ENCODE measurements at places on chromosomes 12 and 14.

- no peak for DNase-seq
Observed at GRCh38 chr12:116276652-116277466, 634 bp downstream of the MED13L start.

DNA sequence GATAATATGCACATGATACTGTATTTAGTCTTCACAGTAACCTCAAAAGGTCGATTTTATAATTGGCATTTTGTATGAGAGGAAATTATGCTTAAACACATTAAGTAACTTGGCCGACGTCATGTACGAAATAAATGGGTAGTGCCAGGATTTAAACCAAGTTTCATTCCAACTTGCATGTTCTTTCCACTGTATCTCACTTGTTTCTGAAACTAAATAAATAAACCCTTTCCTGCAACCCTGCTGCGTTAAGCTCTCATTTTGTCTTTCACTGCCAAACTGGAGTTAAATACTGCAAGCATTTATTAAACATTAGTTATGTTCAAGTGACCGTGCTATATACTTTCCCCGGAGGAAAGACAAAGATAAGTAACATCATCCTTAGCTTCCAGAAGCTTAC is 293.9 kb upstream of the PRKD1 start:
- DNase-seq, result no peak

GRCh38 chr14:85090681-85091080 is 439.3 kb upstream of the FLRT2 start:
- DNase-seq, result no peak

DNA sequence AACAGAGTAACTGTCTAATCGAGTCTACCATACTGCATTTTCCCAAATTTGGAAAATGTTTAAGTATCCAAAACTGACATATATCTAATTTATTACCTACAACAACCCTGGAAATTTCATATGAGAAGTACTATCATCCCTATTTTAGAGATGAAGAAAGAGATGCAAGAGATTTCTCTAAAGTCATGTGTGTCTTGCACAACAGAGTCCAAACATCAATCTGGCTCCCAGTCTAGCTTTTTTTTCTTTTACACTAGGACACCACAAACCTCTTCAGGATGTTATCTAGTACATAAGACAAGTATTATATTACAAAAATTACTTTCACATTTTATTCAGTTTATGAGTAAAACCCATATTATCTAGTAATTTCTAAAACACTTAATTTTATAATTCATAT is 39.1 kb downstream of the CAPS2 start:
- no peak for DNase-seq

- DNase-seq, result no peak
Observed at GRCh38 chr14:33949411-33949893, 1.4 kb downstream of the EGLN3 start.

DNA sequence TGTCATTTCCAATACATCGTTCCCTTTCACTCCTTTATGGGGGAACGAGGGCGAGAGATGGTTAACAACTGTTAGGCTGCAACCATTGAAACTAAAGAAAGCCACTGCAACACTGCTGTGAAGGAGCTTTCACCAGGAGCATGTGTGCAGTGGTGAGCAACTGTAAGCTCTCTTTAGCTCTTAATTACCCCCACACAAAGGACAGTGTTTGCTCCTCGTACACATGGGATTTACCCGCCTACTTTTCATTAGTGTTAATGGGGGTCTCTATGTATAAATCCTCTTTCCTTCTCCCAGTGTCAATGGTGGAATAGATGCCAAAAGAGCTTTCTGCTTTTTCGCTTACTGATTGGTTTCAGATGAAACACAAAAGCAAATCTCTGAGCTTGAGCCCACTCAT is 343.1 kb downstream of the FLRT2 start:
- DNase-seq, result no peak

DNA sequence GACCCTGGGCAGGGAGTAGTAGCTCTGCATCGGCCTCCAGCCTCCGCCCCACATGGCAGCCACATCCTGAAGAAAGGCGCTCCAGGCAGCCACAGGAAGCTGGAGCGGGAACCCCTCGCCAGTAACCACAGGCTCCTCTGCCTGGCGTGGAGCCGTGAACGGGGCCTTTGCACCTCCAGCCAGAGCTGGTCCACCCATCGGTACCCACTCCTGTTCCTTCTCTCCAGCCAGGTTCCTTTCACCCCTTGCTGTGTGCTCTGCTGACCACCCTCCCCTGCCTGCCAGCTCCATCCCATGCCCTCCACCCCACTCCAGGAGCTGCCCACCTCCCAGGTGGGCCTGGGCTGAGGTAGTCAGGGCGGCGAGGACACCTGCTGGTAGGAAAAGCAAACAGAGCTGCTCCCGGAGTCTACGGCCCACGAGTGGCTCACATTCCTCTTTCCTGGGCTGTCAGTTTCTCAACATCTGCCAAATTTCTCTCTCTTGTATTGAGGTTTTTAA is 2.7 kb downstream of the TGFB3 start:
- no peak for DNase-seq

DNA sequence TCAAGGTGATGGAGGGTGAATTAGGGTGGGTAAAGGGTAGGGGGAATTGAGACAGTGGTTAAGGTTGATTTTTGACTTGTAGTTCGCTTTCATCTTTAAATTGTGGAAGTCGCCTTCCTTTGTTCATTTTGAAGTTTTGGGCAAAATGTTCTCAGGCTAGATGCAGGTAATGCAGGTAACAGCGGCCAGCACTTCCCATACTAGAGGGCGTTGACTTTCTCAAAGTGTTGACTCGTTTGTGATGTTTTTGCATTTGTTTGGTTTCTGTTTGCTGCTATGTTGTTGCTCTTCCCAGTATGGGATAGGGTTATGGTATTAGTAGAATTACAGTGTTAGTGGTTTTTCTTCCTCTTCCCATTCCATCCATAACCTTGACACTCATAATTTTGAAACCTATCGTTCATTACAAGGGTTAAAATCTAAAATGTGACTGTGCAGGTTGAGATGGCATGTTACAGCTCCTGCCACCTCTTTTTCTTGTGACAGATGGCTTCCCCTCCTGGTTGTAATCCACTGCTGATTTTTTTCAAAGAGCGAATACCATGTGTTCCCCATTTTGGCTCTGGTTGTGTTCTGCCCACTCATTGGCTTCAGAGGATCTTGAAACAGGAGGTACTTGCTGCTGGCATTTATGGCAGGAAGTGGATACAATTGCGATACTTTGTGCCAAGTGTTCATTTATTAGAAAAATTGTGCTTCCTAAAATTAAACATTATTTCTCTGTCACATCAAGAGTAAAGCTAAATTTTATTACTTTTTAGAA is 57.1 kb downstream of the ERC1 start:
- no peak for DNase-seq

- no peak for DNase-seq
Observed at GRCh38 chr12:115920395-115921183, 356.9 kb downstream of the MED13L start.

DNA sequence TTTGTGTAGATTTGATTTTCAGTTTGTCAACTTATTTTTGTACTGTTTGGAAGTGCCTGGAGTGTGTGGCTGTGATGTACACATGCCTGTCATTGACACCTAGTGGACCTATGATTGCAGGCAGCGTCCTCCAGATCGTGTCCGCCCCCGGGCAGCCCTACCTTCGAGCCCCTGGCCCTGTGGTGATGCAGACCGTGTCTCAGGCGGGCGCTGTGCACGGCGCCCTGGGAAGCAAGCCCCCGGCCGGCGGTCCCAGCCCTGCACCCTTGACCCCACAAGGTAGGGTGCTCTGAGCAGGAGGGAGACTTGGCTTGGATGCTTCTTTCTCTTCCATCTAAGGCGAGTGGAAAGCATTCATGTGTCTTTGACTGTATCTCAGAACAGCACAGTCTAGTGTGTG is 75.8 kb downstream of the EP400 start:
- no peak for DNase-seq

DNA sequence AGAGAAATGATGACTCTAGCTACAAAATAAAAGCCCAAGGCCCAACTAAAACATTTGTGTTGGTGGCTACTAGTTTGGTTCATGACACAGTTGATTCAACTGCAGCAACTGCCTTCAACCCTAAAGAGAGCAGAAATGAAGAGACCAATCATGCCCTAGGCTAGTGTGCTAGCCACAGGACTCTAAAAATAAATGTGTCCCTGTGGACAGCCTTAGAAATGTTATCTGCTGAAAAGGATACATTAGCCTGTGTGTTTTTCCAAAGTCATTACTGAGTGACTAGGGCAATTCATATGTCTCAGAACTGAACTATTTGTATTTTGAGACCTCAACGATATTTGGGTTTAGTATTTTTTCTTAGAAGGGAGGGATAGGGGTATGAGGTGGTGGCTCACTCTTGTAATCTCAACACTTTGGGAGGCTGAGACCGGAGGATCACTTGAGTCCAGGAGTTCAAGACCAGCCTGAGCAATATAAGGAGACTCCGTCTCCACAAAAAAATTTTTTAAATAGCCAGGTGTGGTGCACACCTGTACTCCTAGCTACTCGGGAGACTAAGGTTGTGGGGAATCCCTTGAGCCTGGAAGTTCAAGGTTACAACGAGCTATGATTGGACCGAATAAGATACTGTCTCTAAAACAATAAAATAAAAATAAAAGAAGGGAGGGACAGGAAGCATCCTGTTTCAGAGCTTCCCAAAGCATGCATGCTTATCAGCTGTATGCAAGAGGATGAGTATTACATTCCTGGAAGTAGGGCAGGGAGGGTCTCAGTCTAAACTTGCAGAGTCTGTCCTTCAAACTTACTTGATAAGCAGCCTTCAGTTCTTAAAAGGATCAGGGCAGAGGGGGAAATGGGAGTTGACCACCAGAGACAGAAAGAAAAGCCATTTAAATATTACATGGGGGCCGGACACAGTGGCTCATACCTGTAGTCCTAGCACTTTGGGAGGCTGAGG is 29.6 kb upstream of the NAP1L1 start:
- DNase-seq, result no peak

GRCh38 chr14:57845802-57846531 is 19.9 kb downstream of the SLC35F4 start:
- DNase-seq, result no peak

- peak; percentile 8 for DNase-seq
Observed at GRCh38 chr14:104650057-104650980, 39.1 kb upstream of the INF2 start.

- no peak for DNase-seq
Observed at GRCh38 chr14:33460164-33460563, 490.7 kb downstream of the EGLN3 start.

DNA sequence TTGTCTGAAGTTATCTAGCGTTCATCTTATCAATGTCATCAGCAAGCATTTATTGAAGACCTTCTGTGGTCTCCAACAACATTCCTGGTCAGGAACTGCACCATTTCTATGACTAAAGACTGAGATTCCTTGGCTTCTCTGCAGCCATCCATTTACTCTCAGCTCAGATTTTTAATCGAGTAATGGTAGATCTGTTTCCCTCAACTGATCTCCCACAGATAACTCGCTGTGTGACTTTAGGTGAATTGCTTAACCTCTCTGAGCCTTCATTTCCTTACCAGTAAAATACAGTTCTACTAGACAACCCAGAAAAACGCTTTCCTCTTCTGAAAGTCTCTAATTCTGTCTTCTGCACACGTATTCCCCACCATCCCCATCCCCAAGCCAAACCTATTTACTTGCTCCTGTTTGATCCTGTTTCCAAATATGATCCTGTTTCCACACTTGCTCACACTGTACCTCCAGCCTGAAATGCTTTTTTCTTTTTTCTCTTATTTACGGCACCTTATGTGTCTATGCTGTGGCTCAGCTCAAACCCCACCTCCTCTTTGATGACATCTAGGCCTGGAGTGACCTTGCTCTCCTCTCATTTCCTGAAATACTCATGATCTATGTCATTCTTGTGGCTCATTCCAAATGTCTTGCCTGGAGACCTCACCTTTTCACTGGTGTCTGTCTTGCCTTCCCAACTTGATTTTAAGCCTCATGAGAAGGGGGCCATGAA is 21.8 kb downstream of the PLXNC1 start:
- DNase-seq, result no peak

DNA sequence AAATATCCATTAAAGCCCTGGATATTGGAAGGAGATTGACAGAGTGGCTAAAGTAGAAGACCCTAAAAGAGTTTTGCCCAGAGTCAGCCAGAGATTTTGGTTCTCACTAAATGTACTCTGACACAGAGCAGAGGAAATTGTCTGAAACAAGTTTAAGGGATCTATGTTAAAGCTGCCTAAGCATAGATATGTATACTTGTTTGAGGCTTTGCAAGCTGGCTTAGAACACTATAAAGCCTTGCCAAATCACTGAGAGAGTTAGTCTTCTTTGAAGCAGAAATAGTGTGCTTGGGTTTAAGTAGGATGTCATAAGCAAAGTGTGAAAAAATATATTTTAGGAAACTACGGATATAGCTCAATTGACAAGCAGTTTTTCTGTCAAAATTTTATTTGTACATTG is 653.5 kb downstream of the FSCB start:
- no peak for DNase-seq

DNA sequence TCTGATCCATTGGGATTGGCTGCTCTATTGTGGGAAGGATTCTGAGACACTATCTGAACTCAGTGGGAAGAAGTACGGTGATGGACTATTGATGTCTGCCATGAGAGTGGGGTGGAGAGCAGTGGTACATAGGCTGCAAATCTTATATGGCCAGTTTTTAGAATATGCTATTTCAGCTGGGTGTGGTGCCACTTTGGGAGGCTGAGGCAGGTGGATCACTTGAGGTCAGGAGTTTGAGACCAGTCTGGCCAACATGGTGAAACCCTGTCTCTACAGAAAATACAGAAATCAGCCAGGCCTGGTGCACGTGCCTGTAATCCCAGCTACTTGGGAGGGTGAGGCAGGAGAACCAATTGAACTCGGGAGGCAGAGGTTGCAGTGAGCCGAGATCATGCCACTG is 505.9 kb downstream of the MED13L start:
- no peak for DNase-seq

- no peak for DNase-seq
Observed at GRCh38 chr12:74152370-74152769, 385.3 kb upstream of the ATXN7L3B start.

DNA sequence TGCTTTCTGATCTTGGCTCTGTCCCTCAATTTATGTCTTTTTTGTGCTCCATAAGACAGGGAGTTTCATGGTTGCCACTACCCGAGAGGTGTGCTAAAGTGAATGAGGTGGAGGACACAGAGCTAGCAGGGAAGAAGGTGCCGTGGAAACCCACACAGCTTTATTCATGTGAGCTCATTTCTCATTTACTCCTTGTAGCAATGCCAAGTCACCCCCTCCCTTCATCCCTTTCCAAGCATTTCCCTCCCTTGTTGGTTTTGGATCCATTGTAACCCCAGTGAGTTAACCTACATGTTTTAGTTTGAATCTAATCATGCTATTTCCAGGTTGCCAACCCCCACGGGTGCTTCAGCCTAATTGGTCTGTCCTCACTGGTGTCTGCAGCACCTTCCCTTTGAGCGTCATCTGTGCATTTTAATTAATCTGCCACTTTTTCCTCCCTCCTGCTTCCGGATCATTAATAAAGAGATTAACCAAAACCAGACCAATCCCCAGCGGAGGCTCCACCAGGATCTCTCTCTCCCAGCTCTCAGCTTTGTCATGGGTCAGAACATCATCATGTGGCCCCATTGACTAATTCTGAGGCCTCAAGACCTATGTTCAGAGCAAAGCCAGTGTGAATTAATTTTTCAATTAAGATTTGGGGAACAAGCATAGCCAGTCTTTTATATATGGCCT is 56.2 kb downstream of the NTF3 start:
- no peak for DNase-seq

Measured in HS-27A (cell line).